HFFc6 (cell line): ENCODE measurements at places on chromosomes 12 and 14. TPM values are rescaled to one million over a fixed set of nuclear protein-coding genes. Genes with fewer than 3 reads are reported as not detected.

Gene DNAH10
- 0.41 to 0.87 TPM (median 0.77 TPM) in 3 replicates for total RNA-seq

DNA sequence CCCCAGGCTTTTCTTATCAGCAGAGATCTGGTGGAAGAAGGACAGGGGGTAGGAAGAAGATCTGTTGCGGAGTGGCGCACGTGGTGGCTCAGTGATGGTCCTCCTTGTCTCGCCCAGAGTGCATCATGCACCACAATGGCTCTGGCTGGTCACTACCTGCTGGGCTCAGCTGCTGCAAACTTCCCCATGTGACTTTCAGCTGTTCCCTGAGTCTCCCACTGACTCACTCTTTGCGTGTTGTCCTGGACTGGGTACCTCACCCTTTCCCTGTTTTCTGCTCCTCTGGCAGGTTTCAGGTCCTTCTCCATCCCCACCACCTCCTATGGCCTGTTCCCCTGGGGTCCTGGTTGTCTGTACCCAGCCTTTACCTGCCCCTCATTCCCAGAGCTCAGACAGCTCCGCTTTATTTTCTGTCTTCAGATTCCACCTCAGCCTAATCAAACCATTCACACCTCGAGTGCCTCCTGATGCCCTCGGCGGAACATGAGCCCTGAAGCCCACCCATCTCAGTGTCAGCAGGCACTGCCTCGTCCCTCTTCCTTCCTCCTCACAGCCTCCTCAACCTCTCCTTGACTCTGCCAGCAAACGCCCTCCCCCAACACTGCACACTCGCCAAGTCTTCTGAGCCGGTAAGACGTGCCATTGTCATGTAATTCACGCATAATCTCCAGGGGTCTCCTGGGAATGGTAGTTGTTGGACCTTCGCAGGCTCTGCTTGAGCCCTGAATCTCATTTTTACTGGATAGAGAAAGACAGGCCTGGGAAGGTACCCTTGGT, 1.8 kb downstream of the C1R start:
- no peak for DNase-seq

DNA sequence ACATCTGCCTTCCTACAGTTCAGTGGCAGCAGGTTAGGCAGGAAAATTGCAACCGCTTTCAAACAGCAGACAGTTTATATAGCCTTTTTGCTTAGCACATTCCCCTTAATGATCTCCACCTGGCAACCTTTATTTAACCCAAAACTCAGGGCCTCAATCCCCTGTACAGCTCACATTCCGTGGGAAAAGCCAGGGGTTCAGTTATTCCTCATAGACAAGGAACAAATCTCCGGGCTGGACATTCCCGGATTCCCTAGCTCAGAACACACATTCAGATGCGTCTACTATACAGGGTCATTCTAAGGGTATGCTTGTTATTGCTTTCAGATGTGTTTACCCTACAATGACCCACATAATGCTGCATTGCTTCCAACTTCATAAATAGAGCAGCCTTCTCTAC, 73.8 kb upstream of the DCN start:
- no peak for DNase-seq

DNA sequence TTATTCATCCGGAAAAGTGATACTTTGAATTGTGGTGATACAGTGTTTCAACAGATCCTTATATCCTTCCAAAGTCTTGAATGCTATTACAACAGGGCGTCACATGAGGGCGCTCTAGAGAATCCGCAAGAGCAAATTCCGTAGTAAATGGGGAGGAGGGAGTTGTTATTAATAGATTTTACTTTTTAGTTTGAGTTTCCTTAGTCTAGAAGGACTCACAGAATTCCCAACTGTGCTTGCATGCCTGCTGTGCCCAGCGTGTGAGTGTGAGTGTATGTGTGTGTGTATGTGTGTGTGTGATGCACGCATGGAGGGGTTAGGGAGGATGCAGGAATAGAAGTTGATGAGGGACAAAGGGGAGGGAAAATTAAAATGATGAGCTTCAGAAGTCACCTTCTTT, 375.3 kb downstream of the C12orf75 start:
- DNase-seq: peak; percentile 33

Gene OASL
- total RNA-seq: not detected in 3 replicates

Gene APOF
- total RNA-seq: not detected in 3 replicates

- no peak for DNase-seq
These were observed 6.5 kb downstream of the BHLHE41 start for GRCh38 chr12:26118308-26118707.

Gene KCNC2
- not detected in 3 replicates for total RNA-seq

GRCh38 chr14:43900173-43900655, 606.9 kb downstream of the FSCB start:
- no peak for DNase-seq
